Left ventricle myocardium superior (tissue), 1 donor: ENCODE measurements at places on chromosomes 11 and 22. TPM values are rescaled to one million over a fixed set of nuclear protein-coding genes. Genes with fewer than 3 reads are reported as not detected.
A peak's percentile ranks its signal among the peaks of the same experiment; 100 is the strongest.

The SEPTIN5 gene
- 152 TPM for total RNA-seq

DNA sequence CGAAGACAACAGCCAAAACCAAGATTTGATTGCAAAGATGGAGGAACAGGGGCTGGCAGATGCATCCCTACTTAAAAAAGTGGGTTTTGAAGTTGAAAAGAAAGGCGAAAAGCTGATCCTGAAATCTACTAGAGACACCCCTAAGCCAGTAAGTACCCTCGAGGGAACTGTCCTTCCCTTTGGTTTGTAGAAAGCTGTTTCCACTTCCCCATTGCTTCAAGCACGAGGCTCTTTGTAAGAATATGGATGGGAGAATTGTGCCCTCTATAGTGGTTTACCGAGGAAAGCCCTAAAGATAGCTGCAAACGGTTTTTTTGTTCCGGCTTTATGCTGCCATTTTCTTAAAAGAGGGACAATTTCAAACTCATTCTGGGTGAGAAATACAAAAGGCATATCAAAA, 133.9 kb downstream of the WNT7B start:
- no peak for DNase-seq

- no peak for DNase-seq
Measured at GRCh38 chr22:40898850-40899357, 37.0 kb upstream of the DNAJB7 start.

- no peak for DNase-seq
Measured at GRCh38 chr22:37711490-37711889, 14.6 kb downstream of the TRIOBP start.

The MB gene
- total RNA-seq, result 17,299 TPM

GRCh38 chr11:109291553-109291952, 130.4 kb upstream of the C11orf87 start:
- no peak for DNase-seq

The SCUBE2 gene
- total RNA-seq, result 0.89 TPM

GRCh38 chr22:36055376-36056295, 27.0 kb upstream of the RBFOX2 start:
- no peak for DNase-seq

The SMIM38 gene
- not detected for total RNA-seq

DNA sequence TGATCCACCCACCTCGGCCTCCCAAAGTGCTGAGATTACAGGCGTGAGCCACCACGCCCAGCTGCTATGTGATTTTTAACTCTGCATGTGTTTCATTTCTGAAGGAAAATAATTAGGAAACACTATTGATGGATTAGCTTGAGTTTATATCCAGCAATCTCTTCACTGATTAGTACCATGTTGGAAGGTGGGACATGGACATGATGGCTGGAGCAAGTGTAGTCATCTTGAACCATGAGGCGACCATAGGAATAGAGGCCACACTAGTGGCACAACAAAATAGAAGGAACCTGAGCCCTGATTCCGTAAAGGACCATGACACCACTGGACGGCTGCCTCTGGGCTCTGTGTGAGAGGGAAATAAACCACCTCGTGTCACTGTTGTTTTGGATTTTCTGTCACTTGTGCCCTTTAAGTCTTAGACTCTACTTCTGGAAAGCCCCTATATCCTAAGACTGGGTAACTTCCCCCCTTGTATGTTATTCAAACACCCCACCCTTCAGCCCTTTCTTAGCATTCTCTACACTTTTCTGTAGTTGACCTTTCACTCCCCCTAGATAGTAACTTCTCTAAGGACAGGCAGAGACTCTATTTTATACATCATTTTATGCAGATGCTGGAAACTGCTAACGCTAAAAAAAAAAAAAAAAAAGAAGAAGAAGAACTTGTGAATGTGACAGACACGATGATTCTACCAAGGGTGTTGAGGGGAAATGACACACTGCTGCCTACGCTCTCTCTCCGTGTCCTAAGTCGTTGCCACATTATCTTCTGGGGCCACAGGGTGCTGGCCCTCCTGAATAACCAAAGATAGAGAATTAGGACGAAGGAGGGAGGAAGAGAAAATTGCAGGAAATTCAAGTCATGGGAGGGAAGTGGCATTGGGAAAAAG, 2.7 kb upstream of the VPS37C start:
- no peak for DNase-seq

The OR10A4 gene
- total RNA-seq, result not detected

The RASD2 gene
- 9.4 TPM for total RNA-seq

The DNAJB7 gene
- total RNA-seq, result not detected

The DMC1 gene
- 0.20 TPM for total RNA-seq

DNA sequence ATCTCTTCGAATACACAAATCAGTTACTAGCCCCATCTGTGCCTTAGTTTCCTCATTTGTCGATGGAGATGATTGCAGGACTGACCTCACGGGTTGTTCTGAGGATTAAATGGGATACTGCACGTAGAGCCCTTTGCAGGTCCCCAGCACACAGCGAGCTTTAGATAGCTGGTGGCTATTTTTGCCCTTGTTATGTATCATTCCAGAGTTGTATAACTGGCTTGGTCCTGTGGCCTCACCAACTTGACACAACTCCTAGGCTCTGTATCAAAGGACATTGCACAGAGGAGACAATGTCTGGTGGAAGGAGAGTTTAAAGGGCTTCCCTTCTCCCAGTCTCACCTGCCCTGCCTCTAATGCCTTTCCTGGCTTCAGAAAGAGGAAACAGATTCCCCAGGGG, 22.8 kb upstream of the DGAT2 start:
- peak; percentile 42 for DNase-seq

The BMAL1 gene
- total RNA-seq, result 4.6 TPM

- DNase-seq, result peak; percentile 86
Measured at GRCh38 chr11:130601141-130601540, 152.7 kb downstream of the ADAMTS15 start.
